ENCODE measurements at places on chromosomes 6 and 20.

DNA sequence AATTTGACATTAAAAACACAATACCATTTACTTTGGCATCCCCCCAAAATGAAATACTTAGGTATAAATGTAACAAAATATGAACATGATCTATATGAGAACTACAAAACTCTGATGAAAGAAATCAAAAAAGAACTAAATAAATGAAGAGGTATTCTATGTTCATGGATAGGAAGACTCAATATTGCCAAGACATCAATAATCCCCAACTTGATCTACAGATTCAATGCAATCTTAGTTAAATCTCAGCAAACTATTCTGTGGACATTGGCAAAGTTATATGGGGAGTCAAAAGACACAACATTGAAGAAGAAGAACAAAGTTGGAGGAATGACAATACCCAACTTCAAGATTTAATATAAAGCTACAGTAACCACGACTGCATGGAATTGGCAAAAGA lies 145.2 kb upstream of the HEY2 start:
- DNase-seq, result no peak

DNA sequence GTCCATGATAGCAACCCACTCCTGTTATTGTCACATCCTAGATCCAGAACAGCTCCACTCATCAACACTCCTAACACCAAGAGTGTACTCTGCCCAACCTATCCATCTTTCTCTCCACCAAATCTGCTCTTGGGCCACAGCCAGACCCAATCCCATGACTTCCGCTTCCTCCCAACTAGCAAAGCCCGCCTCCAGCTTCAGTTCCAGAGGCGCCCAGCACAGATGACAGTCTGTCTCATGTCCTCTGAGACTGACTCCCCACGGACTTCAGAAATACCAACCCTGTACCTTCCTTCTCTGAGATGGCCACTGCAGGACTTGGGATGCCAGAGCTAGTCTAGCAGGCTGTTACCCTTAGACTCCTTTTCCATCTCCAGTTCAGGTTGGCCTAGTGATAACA lies 48.6 kb downstream of the DTNBP1 start:
- no peak for DNase-seq

DNA sequence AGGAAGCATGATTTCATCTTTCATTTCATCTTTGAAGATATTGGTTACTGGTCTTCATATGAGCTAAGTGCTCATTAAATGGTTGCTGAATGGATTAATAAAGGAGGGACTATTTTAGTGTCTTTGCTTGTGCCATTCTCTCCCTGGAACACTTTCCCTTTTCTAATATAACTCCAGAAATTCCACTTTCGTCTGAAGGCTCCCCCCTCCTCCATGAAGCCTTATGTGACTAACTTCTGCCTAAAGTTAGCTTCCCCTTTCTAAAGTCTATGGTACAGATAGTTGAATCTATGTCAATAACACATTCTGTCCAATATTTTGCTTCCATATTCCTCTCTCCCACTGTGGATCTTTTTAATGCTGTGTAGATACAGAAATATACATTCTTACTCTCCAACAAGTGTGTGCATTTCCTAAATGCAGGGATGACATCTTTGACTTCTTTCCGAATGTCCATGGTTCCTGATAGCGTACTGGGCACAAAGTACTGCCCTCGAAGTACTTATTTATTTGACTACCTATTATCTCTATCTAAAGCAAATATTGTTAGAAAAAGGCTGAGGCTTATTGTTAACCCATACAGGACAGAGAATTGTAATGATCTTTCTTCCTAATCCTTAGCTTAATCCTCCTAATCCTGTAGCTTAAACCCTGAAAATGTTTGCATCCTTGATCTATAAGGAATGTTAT lies 84.7 kb upstream of the ELOVL5 start:
- no peak for DNase-seq

DNA sequence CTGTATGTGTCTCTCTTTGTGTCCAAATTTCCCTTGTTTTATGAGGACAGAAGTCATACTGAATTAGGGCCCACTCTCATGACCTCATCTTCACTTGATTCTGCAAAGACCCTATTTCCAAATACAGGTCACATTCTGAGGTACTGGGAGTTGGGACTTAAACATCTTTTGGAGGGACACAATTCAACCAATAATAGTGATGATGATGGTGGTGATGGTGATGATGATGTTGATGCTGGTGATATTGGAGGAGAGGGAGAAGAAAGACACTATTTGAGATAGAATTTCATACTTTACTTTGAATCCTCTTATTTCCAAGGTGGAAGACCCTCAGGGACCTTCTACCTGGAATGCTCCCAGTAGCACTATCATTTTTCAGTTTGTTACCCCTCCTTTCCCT lies 21.2 kb upstream of the KCNK5 start:
- no peak for DNase-seq

- no peak for DNase-seq
These were observed 148.4 kb downstream of the HIVEP2 start for GRCh38 chr6:142796571-142796970.
